ENCODE measurements at places on chromosomes 4 and X.

DNA sequence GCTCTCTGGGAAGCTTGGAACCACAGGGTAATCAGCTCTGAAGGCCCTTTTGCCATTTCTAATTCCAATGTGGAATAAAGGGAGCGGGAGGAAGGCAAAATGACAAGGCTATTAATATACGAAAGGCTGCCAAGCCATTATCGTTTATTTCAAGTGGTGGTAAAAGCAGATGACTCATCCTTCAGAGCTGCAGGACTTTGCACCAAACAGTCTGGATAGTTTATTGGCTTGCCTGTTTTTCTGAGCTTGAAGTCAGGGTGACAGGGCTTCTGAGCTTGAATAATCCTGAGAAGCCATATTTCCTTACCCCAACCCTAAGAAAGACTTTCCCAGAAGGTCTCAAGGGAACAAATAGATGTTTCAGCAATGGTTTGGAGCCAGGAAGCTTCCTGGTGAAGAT is 7.7 kb upstream of the GABRE start:
- H3K4me1 ChIP-seq: no peaks in the 10 kb centered on the region
- H3K27me3 ChIP-seq: no peaks in the 10 kb centered on the region
- H3K27ac ChIP-seq: no peak overlapping the region
- H3K36me3 ChIP-seq: no peaks in the 10 kb centered on the region

- no peak overlapping the region for H3K27ac ChIP-seq
- no peaks in the 10 kb centered on the region for H3K4me1 ChIP-seq
- H3K36me3 ChIP-seq: no peaks in the 10 kb centered on the region
- H3K4me3 ChIP-seq: no peak overlapping the region
- no peaks in the 10 kb centered on the region for H3K27me3 ChIP-seq
Measured at GRCh38 chrX:19515615-19516105, 352 bp upstream of the MAP3K15 start.

DNA sequence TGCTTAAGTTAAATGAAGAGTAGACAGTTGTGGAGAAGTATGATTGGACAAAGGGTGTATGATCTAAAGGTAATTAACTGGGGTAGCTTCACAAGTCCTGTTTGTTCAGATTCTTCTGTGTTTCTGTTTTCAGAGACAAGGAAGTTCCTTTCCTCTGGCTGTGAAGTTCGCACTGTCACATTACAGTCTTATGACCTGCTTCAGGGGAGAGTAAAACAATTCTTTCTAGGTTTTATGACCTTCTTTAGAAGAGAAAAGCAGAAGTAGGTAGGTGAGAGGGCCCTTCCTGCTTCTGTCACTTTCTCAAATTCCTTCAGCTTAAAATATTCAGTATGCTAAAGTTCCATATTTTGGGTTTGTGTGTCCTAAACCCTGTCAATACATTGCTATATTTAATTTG is 211.9 kb downstream of the SOX3 start:
- no peak overlapping the region for H3K27ac ChIP-seq
- H3K27me3 ChIP-seq: no peaks in the 10 kb centered on the region
- no peak overlapping the region for H3K4me3 ChIP-seq
- no peaks in the 10 kb centered on the region for H3K36me3 ChIP-seq
- DNase-seq: no peak
- no peaks in the 10 kb centered on the region for H3K4me1 ChIP-seq

DNA sequence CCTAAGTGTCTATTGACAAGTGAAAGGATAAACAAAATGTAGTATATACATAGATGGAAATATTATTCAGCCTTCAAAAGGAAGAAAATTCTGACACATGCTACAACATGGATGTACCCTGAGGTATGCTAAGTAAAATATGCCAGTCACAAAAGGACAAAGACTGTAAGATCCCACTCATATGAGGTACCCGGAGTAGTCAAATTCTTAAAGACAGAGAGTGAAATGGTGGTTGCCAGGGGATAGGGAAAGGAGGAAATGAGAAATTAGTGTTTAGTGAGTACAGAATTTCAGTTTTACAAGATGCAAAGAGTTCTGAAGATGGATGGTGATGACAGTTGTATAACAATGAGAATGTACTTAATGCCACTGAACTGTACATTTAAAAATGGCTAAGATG is 102.3 kb upstream of the NAP1L5 start:
- no peak overlapping the region for H3K27ac ChIP-seq
- no peaks in the 10 kb centered on the region for H3K27me3 ChIP-seq
- no peaks in the 10 kb centered on the region for H3K36me3 ChIP-seq
- H3K4me1 ChIP-seq: no peaks in the 10 kb centered on the region
- no peak for DNase-seq
- no peak overlapping the region for H3K4me3 ChIP-seq

DNA sequence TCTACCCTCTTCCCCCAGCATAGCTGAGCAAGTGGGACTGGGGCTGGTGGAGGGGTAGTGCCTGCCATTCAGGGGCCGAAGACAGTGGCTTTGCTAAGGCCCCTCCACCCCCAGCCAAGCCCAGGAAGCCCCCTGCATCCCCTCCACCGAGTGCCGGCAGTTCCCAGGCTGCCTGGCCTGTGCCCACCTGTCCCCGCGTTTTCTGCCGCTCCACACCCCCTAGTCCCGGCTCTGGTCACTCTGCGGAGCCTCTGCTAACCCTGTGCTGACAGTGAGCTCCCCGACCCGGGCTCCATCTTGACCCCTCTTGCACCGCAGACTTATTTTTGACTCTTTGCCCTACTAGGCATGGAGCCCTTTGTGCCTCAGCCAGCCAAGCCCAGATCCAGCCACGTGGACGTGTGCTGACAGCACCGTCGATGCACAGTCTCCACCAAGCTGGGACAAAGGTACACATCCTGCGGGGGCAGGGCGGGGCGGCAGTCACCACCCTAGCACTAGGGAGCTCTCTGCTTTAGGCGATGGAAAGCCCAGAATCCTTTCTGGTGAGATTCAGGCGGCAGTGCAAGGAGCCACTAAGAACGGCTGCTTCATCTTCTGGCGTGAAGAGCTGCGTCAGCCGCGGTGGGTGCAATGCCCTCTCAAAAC is 96.6 kb downstream of the PHKA2 start:
- no peak for DNase-seq
- no peaks in the 10 kb centered on the region for H3K36me3 ChIP-seq
- H3K4me1 ChIP-seq: peaks cover 17% of the 10 kb centered on the region
- no peak overlapping the region for H3K4me3 ChIP-seq
- H3K27ac ChIP-seq: peak overlapping the region; percentile 34

- H3K27ac ChIP-seq: no peak overlapping the region
- no peak for DNase-seq
- no peaks in the 10 kb centered on the region for H3K36me3 ChIP-seq
- no peaks in the 10 kb centered on the region for H3K4me1 ChIP-seq
- H3K4me3 ChIP-seq: no peak overlapping the region
Measured at GRCh38 chr4:173436149-173436579, 37.2 kb upstream of the SCRG1 start.

DNA sequence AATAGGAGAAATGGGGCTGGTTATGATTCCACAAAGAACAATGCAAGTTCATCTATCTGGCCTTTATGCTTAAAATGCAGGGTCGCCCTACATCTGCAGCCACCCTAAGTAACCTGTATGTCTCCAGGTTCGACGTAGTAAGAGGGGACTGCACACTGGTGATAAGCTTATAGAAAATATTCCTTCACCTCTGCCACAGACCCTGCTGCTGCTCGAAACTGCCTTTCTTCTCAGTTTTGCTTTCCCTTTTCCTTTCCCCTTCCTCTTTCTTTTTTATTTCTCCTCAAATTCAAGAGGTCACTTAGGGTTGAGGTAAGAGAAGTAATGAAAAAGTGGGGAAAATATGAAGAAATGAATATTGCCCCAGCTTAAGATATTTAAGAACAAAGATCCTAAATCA is 123.5 kb downstream of the DCHS2 start:
- no peaks in the 10 kb centered on the region for H3K4me1 ChIP-seq
- no peak overlapping the region for H3K4me3 ChIP-seq
- no peak overlapping the region for H3K27ac ChIP-seq
- H3K27me3 ChIP-seq: no peaks in the 10 kb centered on the region
- DNase-seq: no peak

GRCh38 chr4:156391325-156391653 is 437.6 kb upstream of the CTSO start:
- no peaks in the 10 kb centered on the region for H3K4me1 ChIP-seq
- H3K27me3 ChIP-seq: no peaks in the 10 kb centered on the region
- H3K4me3 ChIP-seq: no peak overlapping the region
- H3K27ac ChIP-seq: no peak overlapping the region
- H3K36me3 ChIP-seq: no peaks in the 10 kb centered on the region

GRCh38 chr4:143586080-143586479 is 72.6 kb downstream of the SMARCA5 start:
- H3K27ac ChIP-seq: no peak overlapping the region
- no peak for DNase-seq
- H3K36me3 ChIP-seq: no peaks in the 10 kb centered on the region
- no peaks in the 10 kb centered on the region for H3K27me3 ChIP-seq
- no peaks in the 10 kb centered on the region for H3K4me1 ChIP-seq

GRCh38 chr4:112888622-112889021 is 160.8 kb upstream of the ANK2 start:
- H3K27ac ChIP-seq: no peak overlapping the region
- no peaks in the 10 kb centered on the region for H3K27me3 ChIP-seq
- no peak overlapping the region for H3K4me3 ChIP-seq

DNA sequence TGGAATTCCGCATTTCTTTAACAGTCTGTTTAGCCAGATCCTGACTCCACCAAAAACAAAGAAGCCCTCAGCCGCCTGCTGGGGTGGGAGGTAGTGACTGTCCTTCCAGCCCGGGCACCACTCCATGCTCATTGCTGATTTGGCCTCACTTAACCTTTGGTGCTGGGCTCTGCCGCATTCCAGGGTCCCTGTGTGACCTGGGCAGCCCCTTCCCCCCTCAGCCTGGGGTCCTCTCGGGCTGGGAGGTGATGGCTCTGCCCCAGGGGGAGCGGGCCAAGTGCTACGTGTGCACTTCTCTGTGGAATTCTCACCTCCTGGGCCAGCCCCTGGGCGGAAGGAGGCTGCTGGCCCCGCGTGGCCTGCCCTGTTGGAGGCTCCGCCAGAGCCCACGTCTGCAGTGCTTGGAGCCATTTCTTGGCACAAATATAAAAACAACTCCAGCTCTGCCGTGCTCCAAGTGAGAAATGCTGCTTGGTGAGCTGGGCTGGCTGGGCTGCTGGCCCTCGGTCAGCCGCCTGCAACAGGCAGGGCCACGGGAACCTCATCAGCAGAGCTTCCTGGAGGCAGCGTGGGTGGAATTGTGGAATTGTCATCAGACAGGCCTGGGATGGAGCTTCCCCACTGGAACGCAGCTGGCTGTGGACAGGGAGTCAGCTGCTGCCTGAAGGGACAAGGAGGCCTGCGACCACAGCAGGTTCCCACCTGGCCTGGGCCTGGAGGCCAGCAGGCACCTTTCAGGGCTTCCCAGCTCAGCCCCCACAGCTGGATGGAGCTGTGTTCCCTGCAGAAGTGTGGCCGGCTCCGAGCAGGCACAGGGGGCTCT is 66.0 kb downstream of the TRMT44 start:
- no peaks in the 10 kb centered on the region for H3K27me3 ChIP-seq
- H3K27ac ChIP-seq: no peak overlapping the region
- H3K4me1 ChIP-seq: no peaks in the 10 kb centered on the region
- no peak overlapping the region for H3K4me3 ChIP-seq
- no peaks in the 10 kb centered on the region for H3K36me3 ChIP-seq

- no peaks in the 10 kb centered on the region for H3K36me3 ChIP-seq
- peaks cover 4% of the 10 kb centered on the region for H3K4me1 ChIP-seq
- H3K27me3 ChIP-seq: no peaks in the 10 kb centered on the region
- H3K4me3 ChIP-seq: no peak overlapping the region
- H3K27ac ChIP-seq: no peak overlapping the region
- DNase-seq: peak; percentile 62
Measured at GRCh38 chrX:8987672-8988250, 46.2 kb downstream of the FAM9B start.

- H3K27ac ChIP-seq: no peak overlapping the region
- no peak for DNase-seq
Measured at GRCh38 chr4:30385650-30386049, 334.5 kb upstream of the PCDH7 start.

DNA sequence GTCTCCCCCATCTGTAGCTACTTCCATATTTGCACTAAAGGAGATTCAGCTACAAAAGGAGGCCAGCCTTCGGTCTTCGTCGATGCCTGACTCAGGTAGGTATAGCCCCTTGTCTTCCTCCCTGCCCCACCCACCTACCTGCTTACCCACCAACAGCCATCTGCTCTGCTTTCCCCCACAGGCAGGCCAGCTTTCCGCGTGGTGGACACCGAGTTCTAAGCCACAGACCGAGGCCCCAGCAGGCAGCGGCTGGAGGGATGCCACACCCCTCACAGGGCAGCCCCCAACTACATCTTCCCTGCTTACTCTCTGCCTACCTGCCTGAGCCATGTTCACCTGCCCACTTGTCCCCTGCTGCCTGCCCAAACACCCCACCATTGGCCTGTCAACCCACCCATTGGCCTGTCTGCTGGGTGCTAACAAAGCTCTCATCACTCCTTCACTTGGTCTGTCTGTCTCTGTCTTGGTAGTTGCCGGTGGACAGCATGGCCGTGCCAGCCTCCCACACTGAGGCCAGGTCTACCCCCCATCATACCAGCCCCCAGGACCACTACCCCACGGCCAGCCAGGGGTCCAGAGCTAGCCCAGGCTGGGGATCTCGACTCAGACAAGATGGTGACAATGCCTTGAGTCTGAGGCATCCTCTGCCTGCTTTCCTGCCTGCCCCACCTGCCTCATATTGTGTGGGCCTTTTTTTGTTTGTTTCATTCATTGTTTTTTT is 4.1 kb upstream of the USP11 start:
- peaks cover 6% of the 10 kb centered on the region for H3K4me1 ChIP-seq
- no peak overlapping the region for H3K4me3 ChIP-seq
- no peaks in the 10 kb centered on the region for H3K27me3 ChIP-seq
- no peak overlapping the region for H3K27ac ChIP-seq

GRCh38 chrX:71109051-71109450 is 2.3 kb downstream of the IL2RG start:
- H3K36me3 ChIP-seq: peaks cover 15% of the 10 kb centered on the region
- peak overlapping the region; percentile 99 for H3K27ac ChIP-seq
- H3K4me3 ChIP-seq: peak overlapping the region; percentile 96

DNA sequence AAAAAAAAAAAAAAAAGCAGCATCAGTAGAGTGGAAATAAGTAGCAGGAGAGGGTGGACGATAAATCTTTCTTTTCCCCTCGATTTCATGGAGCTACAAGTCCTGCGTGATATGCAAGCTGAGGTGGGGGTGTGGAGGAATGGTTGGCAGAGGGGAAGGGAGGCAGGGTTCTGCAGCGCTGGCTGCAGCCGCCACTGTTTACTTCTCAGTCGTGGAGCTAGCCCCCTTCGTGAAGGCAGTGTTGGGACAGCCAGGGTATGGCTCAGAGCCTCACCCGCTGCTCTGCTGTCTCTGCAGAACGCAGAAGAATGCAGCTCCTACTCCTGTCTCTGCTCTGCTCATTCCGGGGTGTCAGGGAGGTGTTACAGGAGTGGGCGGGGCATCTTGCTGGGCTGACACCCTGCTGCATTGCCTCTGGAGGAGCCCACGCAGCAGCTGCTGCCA is 140.6 kb downstream of the GPM6A start:
- H3K36me3 ChIP-seq: no peaks in the 10 kb centered on the region
- H3K4me1 ChIP-seq: no peaks in the 10 kb centered on the region
- H3K27ac ChIP-seq: no peak overlapping the region
- DNase-seq: no peak

GRCh38 chr4:924107-925096 is 7.7 kb downstream of the GAK start:
- no peaks in the 10 kb centered on the region for H3K27me3 ChIP-seq
- H3K4me1 ChIP-seq: peaks cover 48% of the 10 kb centered on the region
- H3K4me3 ChIP-seq: no peak overlapping the region
- no peak for DNase-seq
- peak overlapping the region; percentile 56 for H3K27ac ChIP-seq

All from CD4-positive, CD25-positive, alpha-beta regulatory T cell (primary cell).